Effector CD4-positive, alpha-beta T cell (primary cell): ENCODE measurements at places on chromosomes 4 and X.

GRCh38 chr4:41787931-41788330 lies 39.4 kb upstream of the PHOX2B start:
- no peak for DNase-seq

GRCh38 chrX:100964362-100964761 lies 5.1 kb upstream of the ARL13A start:
- DNase-seq: no peak

DNA sequence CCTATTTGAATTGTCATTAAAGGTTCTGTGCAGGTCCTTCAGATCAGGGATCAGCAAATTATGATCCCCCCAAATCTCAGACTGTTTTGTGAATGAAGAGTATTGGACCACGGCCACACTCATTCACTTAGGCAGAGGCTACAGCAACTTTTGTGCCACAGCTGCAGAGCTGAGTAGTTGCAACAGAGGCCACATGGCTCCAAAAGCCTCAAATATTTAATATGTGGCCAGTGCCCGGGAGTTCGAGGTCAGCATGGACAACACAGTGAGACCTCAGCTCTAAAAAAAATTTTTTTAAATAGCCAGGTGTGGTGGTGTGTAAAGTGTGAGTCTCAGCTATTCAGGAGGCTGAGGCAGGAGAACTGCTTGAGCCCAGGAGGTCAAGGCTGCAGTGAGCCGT lies 100.7 kb downstream of the NSUN7 start:
- no peak for DNase-seq

- no peak for DNase-seq
These were observed 731.4 kb downstream of the FAT4 start for GRCh38 chr4:126046081-126046614.

DNA sequence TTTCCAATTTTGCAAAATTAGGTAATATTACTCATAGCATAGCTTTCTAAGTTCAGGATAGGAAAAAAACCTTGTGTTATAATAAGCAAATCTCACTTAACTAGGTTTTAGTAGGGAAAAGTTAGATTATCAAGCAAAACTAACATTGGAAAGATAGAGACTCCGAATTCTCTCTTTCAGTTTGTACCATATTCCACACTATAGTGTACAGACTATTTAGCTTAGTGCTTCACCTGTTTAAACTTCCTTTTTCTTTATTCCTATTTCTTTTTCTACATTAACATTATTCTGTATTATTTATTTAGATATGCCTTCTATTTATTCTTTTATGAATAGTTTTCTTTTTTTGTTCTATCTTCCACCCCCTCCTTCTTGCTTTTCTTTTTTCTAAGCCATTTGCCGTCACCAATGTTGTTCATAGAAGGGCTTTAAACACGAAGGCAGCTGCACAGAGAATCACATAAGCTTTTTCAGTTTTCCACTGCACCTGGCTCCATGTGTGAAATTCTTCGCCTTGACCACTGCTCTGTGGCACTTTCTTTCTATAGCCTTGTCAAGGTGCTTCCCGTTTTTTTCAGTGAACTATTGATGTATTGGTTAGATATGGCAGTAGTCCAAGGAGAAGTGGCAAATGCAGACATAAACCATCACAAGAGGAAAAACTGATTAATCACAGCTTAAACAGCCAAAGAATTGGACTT lies 8.5 kb downstream of the PCDH10 start:
- no peak for DNase-seq

- no peak for DNase-seq
These were observed 181.6 kb downstream of the MID1IP1 start for GRCh38 chrX:38982843-38983242.

DNA sequence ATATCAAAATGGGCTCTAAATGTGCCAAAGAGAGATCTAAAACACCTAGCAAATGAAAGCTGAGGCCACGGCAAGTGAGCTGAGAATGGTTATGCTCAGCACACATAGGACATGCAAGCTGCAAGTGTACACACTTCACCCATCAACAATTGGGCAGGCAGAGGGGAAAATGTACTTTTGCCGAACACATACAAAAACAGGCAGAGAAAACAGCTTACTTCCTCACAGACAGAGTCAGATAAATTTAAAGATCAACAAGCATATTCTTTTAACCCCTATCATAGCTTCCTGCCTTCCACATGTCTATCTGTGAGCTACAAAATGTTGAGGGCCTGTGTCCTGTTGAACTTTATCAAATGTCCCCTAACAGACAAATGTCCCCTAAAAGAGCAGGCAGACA lies 60.3 kb downstream of the SH3KBP1 start:
- DNase-seq: no peak

DNA sequence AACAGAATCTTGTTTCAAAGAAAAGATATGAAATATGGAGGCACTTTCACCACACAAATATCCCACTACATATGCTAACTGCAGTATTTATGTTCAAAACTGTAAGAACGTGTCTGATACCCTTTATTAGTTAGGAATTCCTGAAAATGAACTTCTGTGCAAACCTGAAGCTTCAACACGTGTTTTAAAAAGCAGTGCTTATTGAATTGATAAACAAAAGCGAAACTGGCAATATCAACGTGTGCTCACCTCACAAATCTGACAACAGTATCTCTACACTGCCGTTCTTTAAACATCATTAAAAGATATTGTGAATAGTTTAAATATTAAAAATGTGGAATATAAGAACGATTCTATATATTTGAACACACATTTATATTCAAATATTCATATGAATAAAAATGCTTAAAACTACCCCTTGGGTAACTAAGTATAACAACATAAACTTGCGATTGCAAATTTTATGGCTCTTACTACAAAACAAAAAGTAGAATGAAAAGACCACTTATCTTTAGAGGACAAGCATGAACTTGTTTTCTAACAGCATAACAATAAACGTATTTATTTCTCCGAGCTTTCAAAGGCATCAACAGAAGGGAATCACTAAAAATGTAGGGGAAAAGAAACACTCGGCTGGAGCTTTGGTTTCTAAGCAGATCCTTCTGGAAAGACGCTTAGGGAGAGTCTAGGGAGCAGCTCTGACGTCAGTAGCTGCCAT lies at the start of gene LRP2BP:
TSS of gene LRP2BP (minus strand) at position 687 of the 718 bp plus-strand sequence. CDS start 17,738 bp downstream, outside the sequence.
- no peak for DNase-seq

- DNase-seq: no peak
These were observed 435.4 kb upstream of the TENM3 start for GRCh38 chr4:181807771-181808170.

- DNase-seq: no peak
These were observed 10.0 kb upstream of the AFF1 start for GRCh38 chr4:86924811-86925210.

DNA sequence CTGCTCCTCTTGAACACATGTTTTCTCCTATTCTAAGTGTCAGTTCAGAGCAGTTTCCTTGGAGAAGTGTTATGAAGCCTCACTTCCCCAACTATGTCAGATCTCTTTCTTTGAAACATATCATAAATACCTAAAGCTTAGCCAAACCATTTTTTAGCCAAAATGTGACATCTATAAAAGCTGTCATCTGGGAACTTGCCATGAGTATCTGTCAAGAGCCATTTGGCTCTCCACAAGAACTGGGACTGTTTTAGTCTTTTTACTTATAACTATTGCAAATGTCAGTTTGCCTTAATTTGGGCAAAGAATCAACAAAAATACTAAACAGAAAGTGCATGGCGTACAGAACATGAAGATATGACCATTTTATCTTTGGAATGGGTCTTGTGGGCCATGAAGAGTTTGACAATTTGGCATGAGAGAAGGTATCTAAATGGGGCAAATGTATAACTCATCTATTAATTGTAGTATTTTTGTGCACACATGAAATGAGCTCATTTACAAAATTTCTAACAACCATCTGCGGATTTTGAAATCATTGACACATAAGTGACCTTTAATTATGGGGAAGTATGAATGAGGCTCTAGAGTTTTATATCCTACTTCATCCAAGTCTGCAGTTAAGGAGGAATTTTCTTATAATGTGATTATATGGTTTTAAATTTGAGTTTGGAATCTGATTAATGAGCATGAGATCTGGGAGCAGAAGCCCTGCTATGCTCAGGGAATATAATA lies 129.1 kb upstream of the PACRGL start:
- no peak for DNase-seq

DNA sequence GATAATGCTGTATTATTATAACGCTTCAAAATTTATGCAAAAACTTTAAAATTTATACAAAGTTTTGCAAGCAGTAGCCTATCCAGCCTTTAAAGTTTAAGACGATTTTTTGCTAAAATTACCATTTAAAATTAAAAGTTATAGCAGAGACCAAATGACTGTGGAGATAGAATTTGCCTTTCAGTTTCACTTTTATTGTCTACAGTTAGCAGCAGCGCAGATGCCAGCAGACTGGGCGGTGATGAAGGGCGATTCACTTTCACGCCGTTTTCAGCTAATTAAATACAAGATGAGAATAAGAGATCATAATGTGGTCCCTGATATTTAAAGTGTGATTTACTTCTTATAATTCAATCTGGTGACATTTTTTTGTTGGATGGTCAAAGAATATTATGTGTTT lies 1381.5 kb upstream of the ADGRL3 start:
- DNase-seq: no peak

GRCh38 chr4:83110223-83110945 lies 4.1 kb downstream of the PLAC8 start:
- peak; percentile 82 for DNase-seq

GRCh38 chrX:130097507-130098209 lies 12.6 kb downstream of the ELF4 start:
- peak; percentile 30 for DNase-seq

- no peak for DNase-seq
These were observed 48.2 kb downstream of the THAP9 start for GRCh38 chr4:82948647-82949204.

- DNase-seq: no peak
These were observed 723.2 kb downstream of the SMARCA1 start for GRCh38 chrX:128800138-128800537.

DNA sequence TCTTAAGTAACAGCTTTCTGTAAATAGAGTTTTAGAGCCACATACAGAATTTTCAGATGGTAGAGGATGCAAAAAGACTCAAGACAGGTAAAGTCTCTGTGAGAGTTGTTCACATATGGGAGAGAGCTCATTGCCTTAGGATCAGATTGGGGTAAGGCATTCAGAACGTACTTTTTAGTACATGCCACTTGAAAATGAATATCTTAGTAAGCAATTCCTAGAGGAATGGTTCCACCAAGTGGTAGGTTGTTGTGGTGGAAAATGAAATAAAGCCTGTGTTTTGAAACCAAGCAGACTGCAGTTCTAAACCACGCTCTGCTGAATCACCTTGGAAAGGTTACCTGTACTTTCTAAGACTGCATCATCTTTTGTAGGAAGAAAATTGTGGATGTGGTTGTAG lies 547.0 kb upstream of the LCORL start:
- no peak for DNase-seq

- DNase-seq: no peak
These were observed 58.9 kb downstream of the CHIC2 start for GRCh38 chr4:54005475-54005874.

GRCh38 chr4:125101719-125102118 lies 213.0 kb upstream of the FAT4 start:
- no peak for DNase-seq

DNA sequence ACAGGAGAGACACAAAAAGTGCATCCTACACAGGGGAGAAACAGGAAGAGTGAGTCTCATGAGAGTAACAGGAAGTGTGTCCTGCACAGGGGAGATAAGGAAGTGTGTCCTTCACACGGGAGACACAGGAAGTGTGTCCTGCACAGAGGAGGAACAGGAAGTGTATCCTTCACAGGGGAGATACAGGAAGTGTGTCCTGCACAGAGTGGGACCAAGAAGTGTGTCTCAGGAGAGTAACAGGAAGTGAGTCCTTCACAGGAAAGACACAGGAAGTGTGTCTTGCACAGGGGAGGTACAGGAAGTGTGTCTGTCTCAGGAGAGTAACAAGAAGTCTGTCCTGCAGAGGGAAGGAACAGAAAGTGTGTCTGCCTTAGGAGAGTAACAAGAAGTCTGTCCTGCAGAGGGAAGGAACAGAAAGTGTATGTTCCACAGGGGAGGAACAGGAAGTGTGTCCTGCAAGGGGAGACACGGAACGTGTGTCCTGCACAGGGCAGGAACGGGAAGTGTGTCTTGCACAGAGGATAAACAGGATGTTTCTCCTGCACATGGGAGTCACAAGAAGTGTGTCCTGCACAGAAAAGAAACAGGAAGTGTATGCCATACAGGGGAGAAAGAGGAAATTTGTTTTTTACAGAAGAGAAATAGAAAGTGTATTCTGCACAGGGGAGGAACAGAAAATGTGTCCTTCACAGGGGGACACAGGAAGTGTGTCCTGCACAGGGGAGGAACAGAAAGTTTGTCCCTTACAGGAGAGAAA lies 102.0 kb downstream of the ARSF start:
- no peak for DNase-seq

DNA sequence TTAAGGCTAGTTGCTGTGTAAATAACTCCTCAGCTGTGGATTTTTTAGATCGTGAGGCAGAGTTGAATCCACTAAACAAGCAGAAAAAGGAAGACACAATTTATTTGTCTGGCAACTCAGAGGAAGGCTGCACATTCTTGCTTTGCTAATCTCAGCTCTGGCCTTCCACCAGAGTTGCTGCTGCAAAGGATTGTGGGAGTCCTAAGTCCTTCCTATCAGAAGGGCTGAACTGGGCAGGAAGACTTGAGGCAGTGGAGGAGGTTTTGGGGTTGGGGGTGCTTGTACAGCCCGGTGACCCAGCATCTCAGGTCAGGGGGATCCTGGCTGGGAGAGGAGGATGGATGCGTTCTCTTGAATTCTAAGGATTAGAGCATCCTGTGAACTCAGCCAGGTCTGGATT lies 11.0 kb upstream of the VSIG1 start:
- no peak for DNase-seq

DNA sequence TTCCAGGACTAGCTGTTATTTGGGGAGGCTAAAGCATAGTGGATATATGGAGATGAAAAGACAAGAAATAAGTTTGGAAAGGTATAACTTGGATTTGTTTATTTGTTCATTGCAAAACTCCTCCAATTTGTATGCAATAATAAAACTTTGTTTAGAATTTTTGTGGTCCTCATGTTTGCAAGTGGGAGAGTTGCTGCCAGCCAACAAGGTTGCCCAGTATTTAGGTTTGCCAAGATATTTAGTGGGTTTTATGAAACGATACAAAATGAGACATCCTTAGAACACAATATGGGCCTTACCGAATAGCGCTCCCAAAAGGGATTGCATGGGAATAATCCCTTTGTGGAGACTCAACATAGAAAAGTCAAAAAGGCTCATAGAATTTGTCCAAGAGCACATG lies 162.1 kb downstream of the INPP4B start:
- DNase-seq: no peak

DNA sequence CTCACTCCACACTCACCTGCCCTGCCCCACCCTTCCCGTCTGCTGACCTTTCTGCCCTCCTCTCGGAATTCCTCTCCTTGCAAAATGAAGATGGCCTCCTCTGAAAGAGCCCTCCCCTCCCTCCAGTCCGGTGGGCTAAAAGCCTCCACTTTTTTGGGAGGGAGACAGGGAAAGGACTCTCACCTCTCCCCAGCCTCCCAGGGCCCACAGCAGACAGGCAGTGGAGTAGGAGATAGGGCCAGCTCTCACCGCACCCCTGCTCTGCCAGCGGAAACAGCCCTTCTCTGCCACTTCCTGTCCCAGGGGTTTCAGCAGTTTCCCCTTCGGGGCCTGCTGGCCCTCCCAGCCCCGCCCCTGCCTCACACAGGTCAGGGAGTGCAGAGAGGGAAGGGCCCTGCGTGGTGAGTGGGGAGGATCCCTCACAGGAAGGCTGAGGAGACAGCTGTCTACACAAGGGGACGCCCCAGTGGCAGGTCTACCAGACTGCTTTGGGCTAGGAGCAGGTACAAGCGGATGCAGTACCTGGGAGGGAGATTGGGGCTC lies 18.2 kb downstream of the ELF4 start:
- peak; percentile 77 for DNase-seq

GRCh38 chr4:148441624-148441985 lies 609 bp downstream of the NR3C2 start:
- DNase-seq: no peak
